ENCODE measurements at places on chromosomes 6 and 20. TPM values are rescaled to one million over a fixed set of nuclear protein-coding genes. Genes with fewer than 3 reads are reported as not detected.
A peak's percentile ranks its signal among the peaks of the same experiment; 100 is the strongest.

Gene SYCP2L
- total RNA-seq = under 0.01 TPM

Gene SNAP25
- total RNA-seq = 4.5 TPM

GRCh38 chr6:20711518-20711917 lies 177.3 kb downstream of the CDKAL1 start:
- no peak overlapping the region for H3K27ac ChIP-seq
- no peaks in the 10 kb centered on the region for H3K27me3 ChIP-seq

DNA sequence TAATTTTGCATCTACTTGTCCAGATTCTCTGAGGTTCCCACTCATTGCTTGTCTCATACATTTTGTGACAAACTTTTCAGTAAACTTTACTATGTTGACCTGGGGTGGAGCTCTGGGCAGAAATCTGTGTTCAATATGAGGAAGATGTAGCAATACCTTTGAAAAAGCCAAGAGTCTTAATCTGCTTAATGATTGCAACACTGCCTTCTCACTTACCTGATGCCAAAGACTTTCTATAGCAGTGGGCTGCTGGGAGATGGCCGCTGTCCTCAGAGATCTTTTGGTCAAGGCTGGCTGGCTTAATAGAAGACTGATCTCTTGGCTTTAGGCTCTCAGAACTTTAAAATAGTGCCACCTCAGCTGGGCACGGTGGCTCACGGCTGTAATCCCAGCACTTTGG lies 70.1 kb upstream of the RBM24 start:
- no peak for DNase-seq
- H3K4me3 ChIP-seq = no peak overlapping the region
- no peaks in the 10 kb centered on the region for H3K36me3 ChIP-seq
- H3K27me3 ChIP-seq = no peaks in the 10 kb centered on the region
- no peaks in the 10 kb centered on the region for H3K4me1 ChIP-seq
- no peak overlapping the region for H3K27ac ChIP-seq

- peak; percentile 79 for DNase-seq
- no peaks in the 10 kb centered on the region for H3K36me3 ChIP-seq
- H3K4me3 ChIP-seq = no peak overlapping the region
- H3K4me1 ChIP-seq = no peaks in the 10 kb centered on the region
- no peak overlapping the region for H3K27ac ChIP-seq
Measured at GRCh38 chr6:11744753-11745152, 33.9 kb downstream of the ADTRP start.

GRCh38 chr6:1515280-1515679 lies 94.4 kb upstream of the FOXC1 start:
- H3K27me3 ChIP-seq = peaks cover 3% of the 10 kb centered on the region
- no peaks in the 10 kb centered on the region for H3K4me1 ChIP-seq
- no peak overlapping the region for H3K4me3 ChIP-seq
- H3K27ac ChIP-seq = no peak overlapping the region
